ENCODE measurements at places on chromosomes 12 and 14. TPM values are rescaled to one million over a fixed set of nuclear protein-coding genes. Genes with fewer than 3 reads are reported as not detected.

GRCh38 chr14:67551940-67552339 lies 18.9 kb downstream of the PLEKHH1 start:
- no peak for DNase-seq

GRCh38 chr12:9947674-9948073 lies 15.5 kb upstream of the CLEC2A start:
- DNase-seq, result no peak

GRCh38 chr12:120851444-120851843 lies 52.7 kb downstream of the SPPL3 start:
- DNase-seq, result no peak

DNA sequence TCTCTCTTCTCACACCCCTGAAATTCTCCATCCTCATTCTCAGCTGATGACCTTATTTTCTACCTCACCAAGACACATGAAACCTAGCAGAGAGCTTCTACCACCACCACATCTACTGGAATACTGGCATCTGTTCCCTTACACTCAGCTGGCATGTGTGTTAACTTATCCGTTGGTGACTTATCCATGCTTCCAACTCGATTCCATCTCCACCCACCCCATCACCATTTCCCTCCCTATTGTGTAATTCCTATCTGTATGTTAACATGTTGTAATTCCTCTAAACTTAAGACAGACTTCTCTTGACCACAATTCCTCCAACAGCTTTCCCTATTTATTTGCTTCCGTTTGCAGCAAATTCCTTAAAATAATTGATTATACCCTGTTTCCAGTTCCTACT lies 15.4 kb downstream of the C1S start:
- DNase-seq, result no peak

GRCh38 chr12:84397846-84398245 lies 514.8 kb downstream of the SLC6A15 start:
- DNase-seq, result no peak

KIF5A gene
- 0.99 TPM for total RNA-seq

KMT2D gene
- total RNA-seq, result 115 TPM

DNA sequence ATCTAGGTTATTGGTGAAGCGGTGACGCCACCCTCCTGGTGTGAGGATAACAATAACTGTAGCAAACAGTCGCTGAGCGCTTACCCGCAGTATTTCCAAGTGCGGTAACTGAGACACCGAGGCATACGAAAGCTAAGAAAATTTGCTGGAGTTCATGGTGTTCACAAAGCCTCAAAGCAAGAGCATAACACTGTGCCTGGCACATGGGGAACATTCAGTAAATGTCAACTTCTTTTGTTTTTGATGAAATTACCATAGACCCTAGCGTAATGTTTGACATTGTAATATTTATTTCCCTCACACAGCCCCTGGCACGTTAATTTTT lies 767 bp downstream of the YEATS4 start:
- no peak for DNase-seq

DNA sequence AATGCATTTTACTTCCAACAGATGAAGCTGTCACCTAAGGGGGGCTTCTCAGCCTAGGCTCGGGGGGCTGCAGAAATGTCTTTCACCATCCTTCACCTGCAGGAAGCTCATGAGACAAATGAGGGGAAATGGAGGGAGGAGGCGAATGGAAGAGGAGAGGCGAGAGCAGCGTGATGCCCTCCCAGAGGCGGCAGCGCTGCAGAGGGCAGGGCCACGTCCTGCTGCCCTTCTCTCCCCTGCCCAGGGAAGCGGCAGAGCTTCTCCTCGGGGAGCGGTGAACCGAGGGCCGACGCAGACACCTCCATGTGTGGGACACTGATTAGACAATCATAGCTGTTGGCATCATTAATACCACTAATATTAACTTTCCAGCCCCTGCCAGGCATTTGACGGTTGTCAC lies 78.3 kb downstream of the SERPINA3 start:
- DNase-seq, result no peak

PTPN21 gene
- total RNA-seq, result 20.3 TPM

GRCh38 chr14:42013559-42013958 lies 406.9 kb downstream of the LRFN5 start:
- DNase-seq, result no peak

DNA sequence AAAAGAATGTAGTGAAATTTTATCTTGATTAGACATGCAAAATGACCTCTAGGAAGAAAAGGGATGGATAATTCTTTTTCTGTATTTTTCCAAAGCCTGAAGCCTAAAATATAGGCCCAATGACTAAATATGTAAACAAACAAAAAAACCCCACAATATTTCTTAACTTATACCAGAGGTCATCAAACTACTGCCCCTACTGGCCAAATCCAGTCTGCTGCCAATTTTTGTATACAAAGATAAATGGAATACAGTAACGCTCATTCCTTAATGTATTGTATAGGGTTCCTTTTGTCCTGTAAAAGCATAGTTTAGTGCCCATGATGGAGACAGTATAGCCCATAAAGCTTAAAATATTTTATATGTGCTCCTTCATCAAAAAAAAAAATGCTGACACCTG lies 145.7 kb upstream of the ALG10 start:
- no peak for DNase-seq

DNA sequence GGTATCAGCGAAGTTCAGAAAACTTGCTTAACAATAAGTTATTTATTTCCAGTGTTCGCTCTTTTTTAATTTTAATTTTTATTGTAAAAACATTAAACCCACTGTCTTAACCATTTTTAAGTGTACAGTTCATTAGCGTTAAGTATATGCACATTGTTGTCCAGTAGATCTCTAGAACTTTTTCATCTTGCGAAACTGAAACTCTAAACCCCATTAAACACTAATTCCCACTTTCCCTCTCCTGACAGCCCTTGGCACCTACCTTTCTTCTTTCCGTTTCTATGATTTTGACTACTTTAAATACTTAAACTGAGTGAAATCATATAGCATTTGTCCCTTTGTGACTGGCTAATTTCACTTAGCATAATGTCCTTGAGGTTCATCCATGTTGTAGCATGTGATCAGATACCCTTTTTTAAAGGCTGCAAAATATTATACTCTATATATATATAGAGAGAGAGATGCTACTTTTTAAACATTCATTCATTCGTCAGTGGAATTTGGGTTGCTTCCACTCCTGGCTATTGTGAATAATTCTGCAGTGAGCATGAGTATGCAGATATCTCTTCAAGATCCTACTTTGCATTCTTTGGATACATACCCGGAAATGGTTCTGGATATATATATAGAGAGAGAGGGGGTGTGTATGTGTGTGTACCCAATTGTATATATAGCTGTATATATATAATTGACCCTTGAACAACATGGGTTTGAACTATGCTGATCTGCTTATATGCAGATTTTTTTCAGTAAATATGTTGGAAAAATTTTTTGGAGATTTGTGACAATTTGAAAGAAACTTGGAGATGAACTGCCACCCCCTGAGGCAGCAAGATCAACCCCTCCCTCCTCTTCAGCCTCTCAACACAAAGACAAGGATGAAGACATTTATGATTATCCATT lies 74.7 kb upstream of the EVL start:
- no peak for DNase-seq

DNA sequence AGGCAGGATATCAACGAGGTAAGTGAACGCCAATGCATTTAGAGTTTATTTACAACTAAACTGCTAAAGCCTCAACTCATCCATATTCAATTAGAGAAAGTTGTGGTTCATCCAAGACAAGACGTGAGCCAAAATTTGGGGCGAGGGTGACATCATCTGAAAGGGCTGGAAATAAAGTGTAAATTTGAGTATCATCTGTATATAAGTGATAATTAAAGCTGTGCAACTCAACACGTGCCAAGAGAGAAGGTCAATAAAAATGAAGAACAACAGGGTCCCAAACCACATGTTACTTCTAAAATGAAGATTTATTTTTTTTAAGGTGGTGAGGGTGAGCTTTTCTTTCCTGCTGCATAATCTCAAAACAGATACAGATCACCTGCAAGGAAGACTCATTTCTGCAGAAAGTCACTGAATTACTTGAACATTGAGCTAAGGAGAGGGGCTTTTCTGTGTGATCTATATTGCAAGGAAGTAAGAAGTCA lies 203.6 kb downstream of the EFCAB11 start:
- no peak for DNase-seq

SERPINA9 gene
- not detected for total RNA-seq

DNA sequence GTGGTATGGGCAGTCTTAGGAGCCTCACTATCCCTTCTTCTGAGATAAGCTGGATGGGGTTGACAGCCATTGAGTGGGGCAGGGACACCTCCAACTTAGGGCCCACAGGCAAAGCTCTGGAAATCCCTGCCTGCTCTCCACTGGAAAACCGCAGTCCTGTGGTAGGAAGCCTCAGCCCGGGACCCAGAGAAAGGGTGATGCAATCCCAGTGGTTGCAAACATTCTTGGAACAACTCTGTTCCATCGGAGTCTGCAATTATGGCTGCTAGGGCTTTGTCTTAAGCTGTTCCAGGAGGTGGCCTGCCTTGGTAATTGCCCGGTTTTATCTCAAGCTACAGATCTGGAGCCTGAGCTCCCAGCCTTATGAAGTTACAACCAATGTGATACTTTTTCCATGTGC lies 133.4 kb downstream of the DICER1 start:
- DNase-seq, result no peak

TAS2R14 gene
- 8.0 TPM for total RNA-seq

LRTM2 gene
- not detected for total RNA-seq

GLIPR1L1 gene
- not detected for total RNA-seq
